SJSA1 (cell line): ENCODE measurements at places on chromosomes 7 and 10.

- no peak for DNase-seq
Observed at GRCh38 chr10:75911426-75911825, 480.0 kb downstream of the LRMDA start.

- no peak for DNase-seq
Observed at GRCh38 chr10:102274062-102274461, 28.7 kb downstream of the GBF1 start.

DNA sequence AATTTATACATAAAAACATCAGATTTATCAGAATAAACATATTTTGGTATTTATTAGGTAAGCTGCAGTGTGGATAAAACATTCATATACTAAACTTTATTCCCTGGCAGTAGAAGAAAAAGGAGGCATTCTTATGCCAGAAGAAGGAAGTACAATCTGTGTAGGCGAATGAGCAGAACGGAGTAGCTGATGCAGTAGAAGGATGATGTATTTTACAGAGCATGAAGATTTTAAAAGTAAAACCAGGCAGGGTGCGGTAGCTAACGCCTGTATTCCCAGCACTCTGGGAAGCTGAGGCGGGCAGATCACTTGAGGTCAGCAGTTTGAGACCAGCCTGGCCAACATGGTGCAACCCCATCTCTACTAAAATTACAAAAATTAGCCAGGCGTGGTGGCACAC is 294.9 kb upstream of the MKLN1 start:
- DNase-seq: no peak

- DNase-seq: no peak
Observed at GRCh38 chr10:124464028-124464965, 2.7 kb downstream of the LHPP start.

DNA sequence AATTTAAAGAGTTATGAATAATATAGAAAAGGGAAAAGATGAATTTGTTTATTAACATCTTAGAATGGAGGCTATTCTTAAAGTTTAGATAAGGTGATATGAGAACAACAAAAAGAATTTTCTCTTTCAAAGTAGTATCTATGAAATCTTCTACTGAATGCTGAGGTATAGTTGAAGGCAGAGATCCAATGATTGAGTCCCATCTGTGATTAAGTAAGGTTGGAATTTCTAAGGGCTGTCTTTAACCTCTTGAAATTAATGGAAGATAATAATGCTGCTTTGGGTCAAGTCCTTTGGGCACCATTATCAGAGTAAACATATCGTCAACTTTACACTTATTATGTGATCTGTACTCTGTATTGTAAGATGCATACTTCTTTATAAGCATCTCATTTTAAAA is 307.9 kb downstream of the PRKG1 start:
- DNase-seq: no peak

GRCh38 chr10:11638055-11638698 is 26.7 kb upstream of the USP6NL start:
- no peak for DNase-seq

DNA sequence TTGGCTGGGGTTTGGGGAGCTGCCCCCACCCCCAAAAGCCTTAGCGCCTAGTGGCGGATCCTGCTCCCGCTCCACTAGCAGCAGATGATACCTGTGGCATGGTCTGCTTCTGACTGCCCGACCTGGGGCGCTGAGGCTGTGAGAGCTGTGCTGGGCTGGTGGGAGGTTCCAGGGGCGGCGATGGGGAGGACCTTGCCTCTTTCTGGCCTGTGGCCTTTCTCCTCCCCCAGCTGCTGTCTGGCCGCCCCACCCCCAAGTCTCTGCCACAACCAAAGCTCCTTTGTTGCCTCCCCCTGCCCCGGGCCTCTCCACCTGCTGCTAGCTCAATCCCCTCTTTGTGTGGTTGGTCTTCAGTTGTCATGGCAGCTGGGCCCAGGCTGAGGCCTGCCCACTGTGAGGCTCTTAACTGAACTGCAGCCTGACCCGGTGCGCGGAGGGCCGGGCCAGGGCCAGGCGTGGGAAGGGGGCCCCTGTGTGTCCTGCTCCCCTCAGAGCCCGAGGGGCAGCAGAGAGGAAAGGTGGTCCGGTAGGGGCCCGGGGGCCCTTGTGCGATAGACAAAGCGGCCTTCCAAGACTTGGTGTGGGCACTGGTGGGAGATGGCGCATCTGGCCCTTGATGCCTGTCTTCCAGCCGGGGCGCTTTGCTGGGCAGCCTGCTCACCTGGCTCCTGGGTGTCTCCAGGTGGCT is 4.7 kb downstream of the ZNF775 start:
- no peak for DNase-seq

- no peak for DNase-seq
Observed at GRCh38 chr10:97001183-97001991, 169.3 kb downstream of the LCOR start.

- DNase-seq: peak; percentile 97
Observed at GRCh38 chr7:139680676-139681462, 96.9 kb downstream of the HIPK2 start.

DNA sequence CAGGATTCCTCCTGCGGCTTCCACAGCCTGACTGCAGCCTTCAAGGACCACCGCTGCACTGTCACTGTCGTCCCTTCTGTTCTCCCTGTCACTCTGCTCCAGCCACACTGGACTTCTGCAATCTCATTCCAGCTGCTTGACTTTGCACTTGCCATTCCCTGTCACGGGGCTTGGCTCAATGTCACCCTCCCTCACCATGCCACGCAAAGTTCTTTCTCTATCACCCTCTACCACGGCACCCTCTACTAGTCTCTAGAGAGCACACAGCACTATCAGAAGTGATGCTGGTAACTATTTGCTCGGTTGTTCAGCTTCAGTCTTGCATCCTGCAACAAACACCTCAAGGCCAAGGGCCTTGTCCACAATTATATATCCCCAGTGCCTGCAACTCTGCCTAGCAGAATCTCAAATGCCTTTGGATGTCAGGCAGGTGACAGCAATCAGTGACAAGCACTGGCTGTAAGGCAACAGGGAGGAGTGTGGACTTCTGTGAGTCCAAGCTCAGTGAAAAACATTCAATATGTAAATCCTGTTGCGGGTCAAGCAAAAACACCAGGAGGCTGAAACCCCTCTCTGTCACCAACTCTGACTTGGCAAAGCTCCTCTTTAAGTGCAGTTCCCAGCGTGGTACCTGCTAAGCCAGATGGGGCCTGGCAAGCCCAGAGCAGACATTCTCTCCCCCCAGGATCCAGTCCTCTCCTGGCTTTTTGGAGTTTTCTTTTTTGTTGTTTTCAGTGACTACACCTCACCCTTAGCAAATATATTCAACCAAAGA is 259.9 kb downstream of the FGFR2 start:
- no peak for DNase-seq

- DNase-seq: peak; percentile 57
Observed at GRCh38 chr7:34928052-34928451, 109.2 kb downstream of the DPY19L1 start.

GRCh38 chr7:75920431-75921161 is 5.6 kb downstream of the POR start:
- DNase-seq: peak; percentile 16

GRCh38 chr10:120279196-120279595 is 177.8 kb upstream of the PLPP4 start:
- no peak for DNase-seq

DNA sequence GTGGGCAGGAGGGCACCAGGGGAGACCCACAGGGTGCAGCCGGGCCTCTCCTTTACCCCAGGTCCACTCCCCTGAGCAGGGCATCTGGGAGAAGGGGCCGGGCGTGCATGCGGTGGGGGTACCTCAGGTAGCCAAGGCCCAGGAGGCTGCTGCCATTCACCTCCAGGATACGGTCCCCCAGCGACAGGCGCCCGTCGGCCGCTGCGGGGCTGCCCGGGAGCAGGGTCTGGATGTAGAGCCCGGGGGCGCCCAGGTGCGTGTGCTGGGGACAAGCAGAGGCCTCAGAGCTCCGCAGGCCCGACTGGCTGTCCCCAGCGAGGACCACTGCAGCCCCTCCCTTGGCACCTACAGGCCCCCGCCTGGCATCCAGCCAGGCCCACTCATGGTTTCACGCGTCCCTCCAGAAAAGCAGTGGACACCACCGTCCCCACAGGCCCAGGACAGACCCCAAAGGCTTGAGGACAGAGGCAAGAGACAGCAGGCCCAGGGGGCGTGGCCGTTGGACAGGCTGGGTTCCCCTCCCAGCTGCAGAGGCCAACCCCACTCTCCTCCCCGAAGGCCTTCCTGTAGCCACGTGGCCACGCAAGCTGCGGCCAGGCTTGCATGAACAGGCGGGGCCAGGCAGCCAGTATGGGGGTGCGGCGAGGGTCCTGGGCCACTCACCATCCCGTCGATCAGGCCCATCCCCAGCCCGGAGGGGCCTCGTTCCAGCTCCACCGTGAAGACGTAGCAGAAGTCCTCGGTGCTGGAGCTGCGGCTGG is 24.3 kb downstream of the AP5Z1 start:
- no peak for DNase-seq

- DNase-seq: no peak
Observed at GRCh38 chr10:112546474-112546873, 99.5 kb downstream of the VTI1A start.

GRCh38 chr10:44459671-44460070 is 74.8 kb upstream of the CXCL12 start:
- no peak for DNase-seq

DNA sequence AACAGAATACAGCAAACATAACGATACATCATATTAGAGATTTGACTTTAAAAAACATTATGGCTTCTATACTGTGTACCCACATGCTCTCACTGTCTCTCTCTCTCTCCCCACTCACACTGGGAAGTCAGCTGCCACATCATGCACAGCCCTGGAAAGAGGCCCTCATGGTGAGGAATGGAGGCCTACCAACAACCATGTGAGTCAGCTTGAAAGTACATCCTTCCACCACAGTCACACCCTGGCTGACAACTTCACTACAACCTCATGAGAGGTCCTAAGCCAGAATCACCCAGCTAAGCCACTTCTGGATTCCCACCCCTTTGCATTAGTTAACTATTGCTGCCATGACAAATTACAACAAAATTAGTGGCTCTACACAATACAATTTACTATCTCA is 23.3 kb upstream of the GPR22 start:
- no peak for DNase-seq

DNA sequence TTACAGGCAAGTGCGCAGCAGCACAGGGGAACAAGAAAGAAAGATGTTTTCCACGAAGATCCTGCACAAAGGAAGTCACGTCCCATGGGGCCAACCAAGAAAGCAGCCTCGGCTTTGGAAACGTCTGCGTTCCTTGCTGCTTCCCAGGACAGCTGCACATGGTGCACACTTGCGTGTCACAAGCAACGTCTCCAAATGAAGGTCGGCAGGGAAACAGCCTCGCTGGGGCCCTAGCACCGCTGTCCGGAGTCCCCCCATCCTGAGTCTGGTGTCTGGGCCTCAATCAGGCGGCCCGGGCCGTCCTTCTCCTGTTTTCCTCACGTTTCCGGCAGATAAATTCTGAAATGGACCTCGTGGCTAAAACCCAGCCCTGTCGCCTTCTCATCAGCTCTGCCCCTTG is 206.2 kb downstream of the DIP2C start:
- DNase-seq: no peak

- no peak for DNase-seq
Observed at GRCh38 chr7:42964849-42965805, 33.0 kb downstream of the MRPL32 start.

DNA sequence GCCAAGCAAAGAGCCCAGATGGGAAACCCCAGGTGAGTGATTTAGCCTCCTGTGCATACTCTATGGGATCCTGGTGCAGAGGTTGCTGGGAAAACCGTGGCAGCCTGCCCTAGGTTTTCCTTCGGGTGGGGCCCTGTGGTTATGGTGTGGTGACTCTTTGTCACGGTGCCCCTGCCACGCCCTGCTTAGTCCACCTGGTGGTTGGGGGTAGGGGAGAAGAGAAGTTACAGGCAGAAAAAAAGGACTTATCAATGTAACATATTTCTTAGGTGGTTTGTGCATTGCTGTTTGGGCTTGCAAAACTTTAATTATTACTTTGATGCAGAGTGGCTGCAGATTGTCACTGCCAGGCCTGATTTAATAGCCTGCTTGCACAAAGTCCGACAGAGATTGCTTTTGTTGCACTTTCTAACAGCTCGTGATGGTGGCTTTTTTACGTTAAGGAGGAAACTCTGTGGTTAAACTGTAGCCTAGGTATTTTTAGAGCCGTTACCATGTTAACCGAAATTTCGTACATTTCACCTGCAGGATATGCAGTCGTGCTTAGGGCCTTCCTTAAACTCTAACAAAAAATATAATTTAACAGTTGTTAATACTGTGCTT is 197.4 kb downstream of the RNLS start:
- no peak for DNase-seq

DNA sequence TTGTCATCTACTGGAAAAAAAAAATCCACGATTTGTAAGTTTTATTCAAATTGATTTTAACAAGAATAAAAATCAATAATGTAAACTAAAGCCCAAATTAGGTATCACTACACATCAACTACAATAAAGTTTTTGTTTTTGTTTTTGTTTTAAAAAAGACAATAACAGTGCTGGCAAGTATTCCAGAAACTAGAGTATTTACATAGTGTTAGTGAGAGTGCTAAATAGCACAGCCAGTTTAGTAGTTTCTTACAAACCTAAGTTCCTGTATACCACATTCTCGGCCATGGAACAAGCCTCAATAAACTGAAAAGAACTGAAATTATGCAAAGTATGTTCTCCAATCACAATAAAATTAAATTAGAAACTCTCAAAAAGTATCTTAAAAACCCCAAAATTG is 8.1 kb downstream of the ARHGAP12 start:
- no peak for DNase-seq

DNA sequence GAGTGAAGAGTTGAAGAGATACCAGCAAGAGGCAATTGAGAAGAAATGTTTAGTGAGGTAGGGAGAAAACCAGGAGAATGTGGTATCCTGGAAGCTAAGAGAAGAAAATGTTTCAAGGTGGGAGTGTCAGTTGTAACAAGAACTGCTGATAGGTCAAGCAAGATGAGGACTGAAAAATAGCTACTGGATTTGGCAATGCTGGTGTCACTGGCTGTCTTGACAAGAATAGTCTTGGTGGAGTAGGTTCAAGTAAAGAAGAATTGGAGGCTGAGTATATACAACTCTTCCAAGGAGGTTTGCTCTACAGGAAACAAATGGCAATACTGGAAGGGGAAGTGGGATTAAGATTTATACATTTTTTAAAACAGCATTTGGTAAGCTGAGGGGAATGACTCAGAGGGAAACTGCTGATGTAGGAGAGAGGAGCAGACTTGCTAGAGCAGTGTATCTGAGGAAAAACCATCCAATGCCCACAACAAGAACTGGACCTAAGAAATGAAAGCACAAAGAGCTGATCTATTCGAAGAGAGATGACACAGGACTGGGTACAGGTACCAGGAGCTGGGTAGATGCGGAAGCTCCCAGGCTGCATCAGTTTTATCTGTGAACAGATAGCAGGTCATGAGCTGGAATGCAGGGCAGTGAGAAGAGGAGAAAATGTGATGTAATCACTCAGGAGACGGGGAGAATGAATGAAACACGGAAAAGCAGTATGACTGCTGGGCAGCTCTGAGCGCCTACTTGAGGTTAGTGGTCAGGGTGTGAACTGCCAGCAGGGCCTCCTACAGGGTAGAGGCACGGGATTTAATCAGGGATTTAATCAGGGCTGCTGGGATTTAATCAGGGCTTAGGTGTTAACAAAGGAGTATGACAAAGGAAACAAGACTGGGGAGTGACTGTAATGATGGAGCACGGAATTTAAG is 34.5 kb downstream of the FAM25A start:
- no peak for DNase-seq
